DMS79 treated with DMSO at 0.1 percent for 48 hours (cell line): ENCODE measurements at places on chromosomes 16 and 17.

DNA sequence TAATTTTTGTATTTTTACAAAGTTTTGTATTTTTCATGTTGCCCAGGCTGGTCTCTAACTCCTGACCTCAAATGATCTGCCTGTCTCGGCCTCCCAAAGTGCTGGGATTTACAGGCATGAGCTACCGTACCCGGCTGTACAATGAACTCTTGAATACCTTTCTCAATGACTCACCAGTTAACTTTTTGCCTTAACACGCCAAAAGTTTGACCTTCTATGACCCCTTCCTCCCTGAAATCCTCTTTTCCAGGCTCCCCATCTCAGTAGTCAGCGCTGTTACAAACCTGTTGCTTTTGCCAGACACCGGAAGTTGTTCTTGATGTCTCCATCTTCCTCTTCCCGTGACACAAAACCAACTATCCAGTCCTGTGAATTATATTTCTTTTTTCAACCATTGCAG is 158.1 kb upstream of the ASIC2 start:
- no peak for DNase-seq

GRCh38 chr16:51756447-51757123 is 605.5 kb upstream of the SALL1 start:
- DNase-seq, result no peak

DNA sequence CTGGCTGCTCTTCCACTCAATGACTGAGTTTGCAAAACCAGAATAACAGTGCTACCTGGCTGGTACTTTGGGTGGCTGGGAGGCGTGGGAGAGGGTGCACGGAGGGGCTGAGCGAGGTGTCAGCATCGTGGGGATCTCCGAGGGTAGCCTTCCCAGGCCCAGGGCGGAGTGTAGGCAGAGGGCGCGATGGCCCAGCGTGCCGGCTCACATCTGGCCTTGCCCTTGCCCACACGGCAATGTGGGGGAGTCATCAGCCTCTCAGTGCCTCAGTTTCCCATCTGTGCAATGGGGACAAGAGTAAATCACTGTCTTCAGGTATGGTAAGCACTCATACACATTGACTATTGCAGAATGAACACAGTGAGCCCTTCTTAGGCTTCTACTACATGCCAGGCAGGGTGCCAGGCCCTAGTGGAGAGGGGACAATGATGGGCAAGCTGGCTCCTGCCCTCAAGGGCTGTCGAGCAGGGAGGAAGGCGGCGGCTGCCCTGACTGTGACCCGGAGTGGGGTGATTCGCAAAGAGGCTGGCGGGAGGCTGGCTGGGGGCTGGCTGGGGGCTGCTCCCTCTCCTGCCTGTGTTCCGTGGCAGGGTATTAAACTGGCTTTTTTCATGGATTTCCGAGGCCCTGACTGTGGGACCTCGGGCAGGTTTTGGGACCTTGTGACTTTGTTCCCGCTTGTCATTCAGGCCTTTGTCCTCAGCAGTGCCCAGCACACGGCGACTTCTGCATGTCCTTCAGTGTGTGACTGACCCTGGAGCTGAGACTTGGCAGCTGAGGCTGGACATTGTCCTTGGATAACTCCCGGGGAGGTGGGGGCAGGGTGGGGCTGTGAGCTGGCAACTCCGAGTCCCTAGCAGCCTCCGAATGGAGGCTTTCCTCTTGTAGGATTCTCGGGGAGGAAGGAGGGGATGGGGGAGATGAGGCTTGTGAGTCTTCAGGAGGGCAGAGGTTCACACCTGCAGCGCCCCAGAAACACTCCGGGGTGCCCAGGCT is 243.1 kb downstream of the SEC14L1 start:
- DNase-seq, result peak; percentile 72

DNA sequence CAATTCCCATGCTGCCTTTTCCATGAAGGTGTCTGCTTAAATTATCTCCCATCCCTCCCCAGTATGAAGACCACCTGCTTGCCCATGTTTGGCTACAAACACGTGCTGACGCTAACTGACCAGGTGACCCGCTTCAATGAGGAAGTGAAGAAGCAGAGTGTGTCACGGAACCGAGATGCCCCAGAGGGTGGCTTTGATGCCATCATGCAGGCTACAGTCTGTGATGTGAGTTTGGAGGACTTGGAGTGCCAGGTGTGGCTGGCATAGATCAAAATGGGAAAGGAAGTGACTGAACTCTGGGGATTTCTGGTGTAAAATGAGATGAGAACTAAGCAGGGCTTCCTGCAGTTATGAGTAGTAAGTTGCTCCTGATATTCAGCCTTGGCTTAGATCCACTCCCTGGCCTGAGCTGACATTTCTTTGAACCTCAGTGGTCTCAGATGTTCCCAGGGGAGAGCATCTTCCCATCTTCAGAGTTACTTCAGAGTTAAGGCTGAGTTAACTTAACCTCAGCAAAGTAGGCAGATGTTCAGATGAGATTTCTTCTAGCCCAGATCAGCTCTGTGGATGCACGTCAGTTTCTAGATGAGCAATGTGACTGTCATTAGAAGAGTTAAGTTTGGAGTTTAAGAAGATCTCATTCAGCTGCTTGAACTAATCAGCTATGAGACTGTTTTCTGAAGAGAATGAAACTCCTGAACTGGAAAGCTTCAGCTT is 32.7 kb downstream of the ITGB3 start:
- DNase-seq, result no peak

- peak; percentile 11 for DNase-seq
These were observed 777.3 kb upstream of the EEF2KMT start for GRCh38 chr16:5874899-5875298.

DNA sequence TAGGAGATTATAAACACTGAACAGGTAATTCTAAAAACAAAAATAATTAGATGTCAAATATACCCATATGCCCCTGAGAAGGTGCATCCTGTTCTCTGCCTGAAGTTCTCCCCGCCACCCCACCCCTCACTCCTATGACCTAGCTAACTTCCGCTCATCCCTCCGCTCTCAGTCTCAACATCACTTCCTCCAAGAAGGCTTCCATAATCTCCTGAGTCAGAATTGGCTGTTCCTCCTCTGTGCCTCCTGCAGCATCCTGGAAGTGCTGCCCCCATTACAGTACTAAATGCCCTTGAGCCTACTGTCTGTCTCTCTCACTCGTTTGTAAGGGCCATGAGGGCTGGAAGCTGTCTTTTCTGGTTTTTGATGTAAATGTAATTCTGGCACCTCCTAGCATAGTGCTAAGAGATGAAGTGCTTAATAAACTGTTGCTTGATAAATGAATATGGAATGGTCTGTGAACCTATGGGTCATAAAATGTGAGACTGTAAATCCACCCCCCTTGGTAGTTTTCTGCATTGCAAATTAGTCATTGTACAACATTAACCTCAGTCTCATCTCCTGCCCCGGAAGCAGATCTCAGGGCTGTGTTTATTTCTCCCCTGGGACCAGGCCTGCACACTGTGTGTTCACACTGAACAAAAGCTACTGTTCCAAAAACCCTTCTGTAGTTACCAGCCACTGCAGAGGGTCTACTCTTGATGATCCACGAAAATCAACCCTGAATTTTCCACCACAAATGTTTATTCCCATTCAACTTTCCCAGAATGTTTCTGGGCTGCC is 3.9 kb upstream of the MYO1D start:
- no peak for DNase-seq

- no peak for DNase-seq
These were observed 16.4 kb downstream of the ZNF778 start for GRCh38 chr16:89233678-89234490.

GRCh38 chr16:200388-200787 is 20.1 kb downstream of the HBQ1 start:
- DNase-seq, result no peak

DNA sequence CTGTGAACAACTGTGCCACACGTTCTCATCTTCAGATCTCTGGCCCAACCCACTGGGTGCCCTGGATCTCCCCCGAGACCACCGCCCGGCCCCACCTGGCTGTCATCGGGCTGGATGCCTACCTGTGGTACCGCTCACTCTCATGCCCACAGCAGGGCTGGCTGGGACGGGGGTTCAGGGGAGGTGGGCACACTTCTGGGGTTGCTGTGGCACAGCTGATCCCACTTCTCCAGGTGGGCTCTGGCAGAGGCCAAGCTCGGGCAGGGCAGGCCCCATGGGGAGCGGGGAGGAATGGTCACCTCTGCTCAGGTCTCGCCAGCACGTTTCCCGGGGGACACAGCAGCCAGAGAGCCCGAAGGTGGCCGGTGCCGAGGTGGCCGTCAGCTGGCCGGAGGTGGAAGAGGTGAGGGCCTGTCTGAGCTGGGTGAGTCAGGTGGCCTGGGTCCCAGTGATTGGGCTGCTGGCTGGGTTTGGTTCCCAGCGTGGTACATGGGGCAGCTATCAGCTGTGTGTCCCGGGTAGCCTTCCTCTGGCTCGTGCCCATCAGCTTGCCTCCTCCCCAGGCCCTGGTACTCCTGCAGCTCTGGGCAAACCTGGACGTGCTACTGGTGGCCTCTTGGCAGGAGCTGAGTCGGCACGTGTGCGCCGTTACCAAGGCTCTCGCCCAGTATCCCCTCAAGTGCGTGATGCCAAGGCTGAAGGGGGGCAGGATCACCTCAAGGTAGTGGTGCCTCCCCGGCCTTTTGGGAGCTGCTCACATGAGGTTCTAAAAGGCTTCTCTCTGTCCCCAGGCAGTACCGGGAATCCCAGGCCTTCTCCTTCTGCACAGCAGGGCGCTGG is 2.3 kb upstream of the MRPS34 start:
- no peak for DNase-seq

GRCh38 chr17:72677714-72678390 is 414.6 kb downstream of the SLC39A11 start:
- DNase-seq, result peak; percentile 42
